Stimulated activated CD4-positive, alpha-beta T cell treated with anti-CD3 and anti-CD28 coated beads, Interleukin-15, amount 100 ng/mL, for 1 hour (primary cell): ENCODE measurements at places on chromosomes 3 and 15.

DNA sequence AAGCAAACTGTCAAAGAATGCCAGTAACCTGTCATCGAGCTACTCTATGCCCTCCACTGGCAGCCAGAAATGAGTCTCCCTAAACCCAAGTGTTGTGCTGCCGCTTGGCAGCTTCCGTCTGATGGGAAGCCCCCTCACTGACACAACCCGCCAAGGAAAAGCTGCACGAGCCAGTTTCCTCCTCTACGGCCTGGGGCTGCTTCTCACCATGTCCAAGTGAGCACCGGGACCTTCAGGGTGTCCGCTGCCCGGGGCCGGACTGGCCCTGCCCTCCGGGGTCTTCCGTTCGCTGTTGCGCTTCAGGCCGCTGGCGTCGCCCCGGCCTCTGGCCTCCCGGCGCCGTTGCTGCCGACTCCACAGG, 490 bp downstream of the TOMM70 start:
- no peak for DNase-seq

DNA sequence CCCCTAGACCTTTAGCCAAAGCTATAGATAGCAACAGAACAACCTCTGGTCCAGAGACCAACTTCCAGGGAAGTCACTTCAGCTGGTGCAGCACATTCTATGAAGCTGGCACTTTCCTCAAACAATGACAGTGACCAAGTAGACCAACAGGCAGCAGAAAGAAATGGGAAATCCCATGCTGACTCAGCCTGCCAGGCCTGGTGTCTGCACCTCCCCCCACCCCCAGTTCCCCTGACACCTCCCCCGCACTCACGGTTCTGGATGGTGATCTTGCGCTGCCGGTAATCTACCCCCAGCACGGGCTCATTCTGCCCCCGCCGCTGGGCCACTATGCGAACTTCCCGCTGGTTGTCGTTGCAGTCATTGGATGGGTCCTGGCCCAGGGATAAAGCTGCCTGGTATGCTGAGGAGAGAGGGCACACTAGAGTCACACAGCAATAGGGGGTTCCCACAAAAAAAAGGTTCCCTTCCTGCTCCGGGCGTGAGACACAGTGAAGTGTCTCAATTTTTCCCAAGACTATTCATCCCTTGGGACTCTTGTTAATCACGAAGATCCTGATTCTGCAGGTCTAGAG, 17.0 kb downstream of the ILDR1 start:
- DNase-seq, result no peak

GRCh38 chr3:64140651-64141050, 84.6 kb downstream of the PRICKLE2 start:
- DNase-seq, result no peak

DNA sequence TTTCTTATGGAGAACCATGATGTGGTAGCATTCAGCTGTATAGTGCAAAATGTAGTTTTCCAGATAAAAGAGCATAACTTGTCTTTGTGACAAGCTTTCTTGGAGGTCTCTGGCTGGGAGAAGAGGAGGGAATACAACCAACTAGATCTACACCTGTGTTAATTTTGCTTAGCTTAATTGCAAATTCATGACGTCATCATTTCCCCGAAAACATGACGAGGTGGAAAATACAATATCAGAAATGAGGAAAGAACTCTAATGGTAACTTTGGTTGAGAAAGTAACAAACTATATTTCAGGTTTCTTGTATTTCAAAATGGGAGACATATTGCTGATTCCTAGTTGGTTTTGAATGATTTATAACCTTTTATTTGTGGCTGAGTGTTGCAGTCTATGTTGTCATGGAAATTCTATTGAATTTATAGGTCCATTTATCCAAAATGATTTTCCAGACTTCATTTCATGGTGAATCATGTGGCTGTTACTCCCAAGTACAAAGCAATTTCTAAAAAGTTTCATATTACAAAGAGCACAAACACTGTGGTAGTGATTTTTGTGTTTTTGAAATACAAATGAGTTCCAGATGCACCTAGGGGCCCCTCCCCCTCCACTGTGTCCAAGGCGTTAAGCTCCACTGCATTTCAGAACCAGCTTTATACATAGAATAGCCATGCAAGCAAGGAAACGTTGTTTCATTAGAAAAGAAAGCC, 307.2 kb downstream of the FEZF2 start:
- no peak for DNase-seq

- DNase-seq, result no peak
Measured at GRCh38 chr3:179432021-179432420, 19.2 kb downstream of the GNB4 start.

- no peak for DNase-seq
Measured at GRCh38 chr3:11832981-11833905, 13.4 kb downstream of the TAMM41 start.

GRCh38 chr3:65401359-65402305, 637.1 kb downstream of the MAGI1 start:
- no peak for DNase-seq

- DNase-seq, result no peak
Measured at GRCh38 chr3:143331350-143331749, 211.8 kb downstream of the CHST2 start.

GRCh38 chr3:58206406-58207011, 4.3 kb downstream of the DNASE1L3 start:
- no peak for DNase-seq

GRCh38 chr3:160135851-160136250, 89.4 kb upstream of the C3orf80 start:
- no peak for DNase-seq

DNA sequence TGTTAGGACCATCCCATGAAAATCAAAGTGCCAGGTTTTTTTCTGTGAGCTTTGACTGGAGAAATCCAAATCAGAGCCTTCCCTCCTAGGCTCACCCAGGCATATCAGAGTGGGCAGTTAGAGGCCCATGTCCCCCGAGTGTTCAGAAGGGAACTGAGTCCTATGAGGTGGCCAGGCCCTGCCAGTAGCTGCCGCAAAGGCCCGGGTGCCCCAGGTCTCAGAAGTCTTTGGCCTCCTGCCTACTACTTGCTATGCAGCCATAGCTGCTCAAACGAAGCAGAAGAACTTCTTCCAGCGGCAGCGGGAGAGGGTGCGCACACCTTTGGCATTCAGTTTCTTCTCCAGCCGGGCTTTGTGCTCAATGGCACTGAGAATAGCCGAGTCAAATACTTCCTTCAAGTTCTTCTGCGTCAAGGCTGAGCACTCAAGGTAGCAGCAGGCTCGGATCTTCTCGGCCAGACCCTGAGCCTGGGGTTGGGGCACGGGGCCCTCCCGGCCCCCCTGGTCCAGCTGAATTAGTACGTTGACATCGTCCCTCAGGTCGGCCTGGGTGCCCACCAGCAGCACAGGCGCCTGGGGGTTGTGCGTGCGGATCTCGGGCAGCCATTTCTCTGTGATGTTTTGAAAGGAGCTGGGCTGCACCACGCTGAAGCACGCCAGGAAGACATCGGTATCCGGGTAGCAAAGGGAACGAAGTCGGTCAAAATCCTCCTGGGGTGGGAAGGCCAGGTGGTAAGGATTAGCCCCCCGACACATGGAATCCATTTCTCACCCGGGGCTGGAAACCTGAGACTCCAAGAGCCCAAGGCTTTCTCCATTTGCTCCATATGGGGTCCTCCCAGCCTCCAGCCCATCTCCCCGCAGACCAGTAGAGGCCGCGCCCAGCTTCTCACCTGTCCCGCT, 992 bp downstream of the RHOV start:
- DNase-seq, result no peak

- no peak for DNase-seq
Measured at GRCh38 chr3:134644731-134645514, 5.9 kb downstream of the KY start.

- DNase-seq, result no peak
Measured at GRCh38 chr3:33663042-33663441, 55.0 kb downstream of the CLASP2 start.

DNA sequence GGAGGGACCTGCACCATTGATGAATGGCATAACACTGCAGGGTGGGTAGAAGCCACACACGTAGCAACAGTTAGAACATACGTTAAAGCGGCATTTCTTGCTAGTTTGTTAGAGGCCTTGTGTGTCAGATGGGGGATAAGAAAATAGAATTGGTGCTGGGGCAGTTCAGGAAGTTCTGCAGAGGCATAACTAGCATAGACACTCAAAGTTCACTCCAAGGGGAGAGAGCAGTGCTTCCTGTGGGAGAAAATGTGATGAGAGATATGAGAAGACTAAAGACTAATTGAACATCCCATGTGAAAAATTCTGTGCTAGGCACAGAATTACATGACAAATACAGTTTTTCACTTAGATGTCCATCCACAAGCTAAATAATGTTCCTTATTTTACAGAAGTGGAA, 327.1 kb downstream of the ZNF621 start:
- DNase-seq, result no peak

- DNase-seq, result no peak
Measured at GRCh38 chr3:140219923-140220452, 285.0 kb downstream of the CLSTN2 start.

- DNase-seq, result no peak
Measured at GRCh38 chr3:36558961-36559360, 178.7 kb downstream of the STAC start.

GRCh38 chr3:119600732-119601131, 3.0 kb downstream of the PLA1A start:
- no peak for DNase-seq

DNA sequence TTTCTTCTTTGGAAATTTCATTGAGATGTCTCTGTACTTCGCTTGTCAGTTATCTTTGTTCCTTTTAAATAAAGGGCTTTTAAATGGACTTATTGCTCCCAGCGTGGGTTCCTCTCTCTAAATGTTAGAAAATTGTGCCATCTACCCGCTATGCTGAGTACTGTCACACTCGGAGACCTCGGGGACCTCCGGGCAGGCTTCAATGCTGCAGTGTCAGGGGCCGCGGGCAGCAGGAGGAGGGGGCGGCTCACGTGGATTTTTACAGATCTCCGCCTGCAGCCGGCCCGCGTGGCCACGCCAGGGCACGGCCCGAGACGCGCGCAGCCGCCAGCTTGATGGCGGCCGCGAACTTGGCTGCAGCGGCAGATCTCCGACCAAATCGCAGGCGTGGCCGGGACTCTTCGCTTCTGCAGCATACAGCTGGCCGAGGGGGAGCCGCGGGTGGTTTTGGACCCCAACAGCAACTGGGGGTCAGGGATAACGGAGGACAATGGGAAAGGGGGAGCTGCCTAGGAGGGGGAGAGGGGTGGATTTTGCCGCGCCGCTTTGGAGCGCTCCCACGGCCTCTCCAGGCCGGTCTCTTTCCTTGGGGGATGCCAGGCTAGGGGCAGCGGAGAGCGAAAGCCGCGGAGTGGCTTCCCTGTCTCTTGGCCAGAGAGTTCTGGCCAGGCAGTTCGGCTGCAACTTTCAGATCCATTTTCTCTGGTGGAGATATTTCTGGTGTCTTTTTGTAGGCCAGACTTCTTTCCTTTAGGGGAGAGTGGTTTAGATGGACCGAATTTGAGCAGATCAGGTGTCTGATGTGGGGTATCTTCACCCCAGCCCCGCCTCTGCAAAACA, 15.3 kb downstream of the NR2F2 start:
- no peak for DNase-seq

DNA sequence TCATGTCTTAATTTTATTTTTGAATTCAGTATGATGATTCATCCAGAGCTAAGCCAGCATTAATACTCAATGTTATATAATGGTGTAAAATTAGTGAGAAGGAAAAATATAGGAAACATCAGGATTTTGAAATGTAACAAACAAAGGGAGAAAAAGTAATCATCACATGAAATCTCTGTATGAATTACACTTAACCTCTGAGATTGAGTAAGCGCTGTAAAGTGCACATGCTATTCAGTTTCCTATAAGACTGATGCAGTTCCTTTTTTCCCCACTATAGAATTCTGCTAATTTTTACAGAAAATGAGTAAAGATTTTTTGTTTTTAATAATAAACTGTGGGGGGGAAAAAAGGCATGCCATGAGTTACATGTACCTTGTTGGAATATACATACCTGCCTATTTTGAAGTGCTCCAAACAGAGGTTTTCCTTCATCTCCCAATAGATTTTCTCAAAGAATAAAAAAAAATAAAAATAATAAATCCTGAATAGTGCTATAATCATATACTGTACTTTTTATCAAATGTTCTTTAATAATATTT, 64.0 kb upstream of the TTBK2 start:
- DNase-seq, result no peak

- DNase-seq, result no peak
Measured at GRCh38 chr15:82017656-82018055, 28.2 kb downstream of the MEX3B start.

DNA sequence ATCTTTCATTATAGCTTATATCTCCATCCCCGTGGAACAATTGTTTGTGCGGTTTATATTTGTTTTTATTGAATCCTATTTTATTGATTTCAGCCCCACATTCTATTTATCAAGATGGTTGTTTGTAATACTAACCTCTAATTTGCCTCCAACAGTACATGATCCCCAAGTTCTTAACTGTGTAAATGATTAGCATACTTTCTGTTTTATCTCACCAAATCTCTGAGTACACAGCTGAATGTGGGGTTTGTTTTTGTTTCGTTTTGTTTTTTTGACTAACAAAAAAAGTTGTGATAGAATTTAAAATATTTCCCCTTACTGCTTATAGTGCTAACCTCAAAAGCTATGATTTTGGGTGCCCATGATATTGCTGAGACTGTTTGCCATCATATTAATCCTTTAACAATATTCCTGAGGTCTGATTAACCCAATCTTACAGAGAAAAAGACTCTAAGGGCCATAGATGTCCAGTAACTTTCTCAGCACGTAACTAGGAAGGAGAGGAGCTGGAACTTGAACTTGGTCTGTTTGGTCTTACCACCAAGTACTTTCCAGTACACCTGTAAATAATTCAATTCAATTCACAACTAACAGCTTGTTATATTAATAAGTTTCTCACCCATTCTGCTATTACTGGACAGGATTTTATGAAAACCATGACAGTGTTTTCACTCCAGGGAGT, 789.8 kb downstream of the TUSC7 start:
- no peak for DNase-seq

- no peak for DNase-seq
Measured at GRCh38 chr3:149726716-149727407, 25.4 kb downstream of the COMMD2 start.

DNA sequence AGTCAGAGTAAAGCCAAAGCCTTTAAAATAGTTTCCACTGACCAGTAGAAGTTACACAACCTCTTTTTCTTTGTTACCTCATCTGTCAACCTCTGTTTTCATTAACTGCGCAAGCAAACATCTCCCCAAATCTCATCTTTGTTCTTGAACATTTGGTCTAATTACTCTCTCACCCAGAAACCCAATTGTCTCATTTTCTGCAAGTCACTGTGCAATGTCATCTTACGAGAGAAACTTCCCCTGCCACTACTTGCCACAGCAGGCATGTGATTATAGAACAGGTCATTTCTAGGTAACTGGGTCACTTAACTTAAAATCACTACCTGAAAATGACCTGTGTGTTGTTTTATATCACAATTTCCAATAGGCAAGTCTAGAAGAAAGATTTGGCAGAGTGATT, 159.4 kb downstream of the SI start:
- DNase-seq, result no peak

- DNase-seq, result no peak
Measured at GRCh38 chr3:150727653-150728502, 24.2 kb upstream of the ERICH6 start.

- DNase-seq, result no peak
Measured at GRCh38 chr3:125622381-125622791, 27.1 kb upstream of the OSBPL11 start.

DNA sequence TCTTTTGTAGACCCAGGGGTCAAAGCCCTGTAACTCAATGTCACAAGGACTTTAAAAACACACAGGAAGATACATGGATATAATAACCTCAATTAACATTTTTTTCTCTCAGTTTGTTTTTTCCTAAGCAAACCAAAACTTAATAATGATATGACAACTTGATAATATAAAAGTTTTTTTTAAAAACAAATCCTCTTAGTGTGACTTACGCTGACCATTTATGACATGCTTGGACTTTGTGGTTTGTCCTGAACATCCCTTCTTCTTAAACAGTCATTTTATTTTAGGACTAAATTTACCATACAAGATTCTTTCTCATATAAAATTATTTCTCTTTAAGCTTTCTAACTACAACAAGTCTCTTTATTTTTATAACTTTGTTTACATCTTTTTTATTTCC, 25.4 kb upstream of the FAM3D start:
- DNase-seq, result no peak
